ENCODE measurements at places on chromosomes 1 and 21. TPM values are rescaled to one million over a fixed set of nuclear protein-coding genes. Genes with fewer than 3 reads are reported as not detected.

Gene SLC2A5
- polyA plus RNA-seq, result 0.87 TPM

Gene CLCA4
- polyA plus RNA-seq, result not detected

DNA sequence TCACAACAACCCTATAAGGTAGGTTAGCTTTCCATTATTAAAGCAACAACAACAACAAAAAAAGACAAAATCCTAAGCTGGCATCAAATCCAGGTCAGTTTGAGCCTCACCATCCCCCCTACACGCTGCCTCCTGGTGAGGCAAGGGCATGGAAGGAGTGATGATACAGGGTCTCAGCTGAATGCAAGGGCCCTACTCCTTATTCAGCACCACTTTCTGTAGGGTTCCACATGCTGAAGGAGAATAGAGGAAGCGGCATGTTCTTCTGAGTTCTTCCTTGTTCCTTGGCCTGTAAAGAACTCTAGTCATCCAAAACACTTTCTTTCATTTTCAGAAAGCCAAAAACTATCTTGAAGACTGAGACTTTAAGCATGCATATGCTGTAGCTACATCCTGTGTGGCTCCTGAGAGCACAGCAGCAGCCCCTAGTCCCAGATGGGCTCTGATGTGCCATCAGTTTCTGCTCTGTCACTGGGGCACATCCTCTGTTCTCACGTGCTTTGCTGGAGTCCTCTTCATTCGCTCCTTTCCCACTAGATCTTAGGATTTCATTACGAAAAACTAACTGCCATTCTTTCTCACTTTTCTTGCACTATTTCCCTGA, 6.2 kb downstream of the ILDR2 start:
- DNase-seq, result no peak

Gene SRGAP2B
- 33.9 TPM for polyA plus RNA-seq

Gene TCHHL1
- polyA plus RNA-seq, result not detected

DNA sequence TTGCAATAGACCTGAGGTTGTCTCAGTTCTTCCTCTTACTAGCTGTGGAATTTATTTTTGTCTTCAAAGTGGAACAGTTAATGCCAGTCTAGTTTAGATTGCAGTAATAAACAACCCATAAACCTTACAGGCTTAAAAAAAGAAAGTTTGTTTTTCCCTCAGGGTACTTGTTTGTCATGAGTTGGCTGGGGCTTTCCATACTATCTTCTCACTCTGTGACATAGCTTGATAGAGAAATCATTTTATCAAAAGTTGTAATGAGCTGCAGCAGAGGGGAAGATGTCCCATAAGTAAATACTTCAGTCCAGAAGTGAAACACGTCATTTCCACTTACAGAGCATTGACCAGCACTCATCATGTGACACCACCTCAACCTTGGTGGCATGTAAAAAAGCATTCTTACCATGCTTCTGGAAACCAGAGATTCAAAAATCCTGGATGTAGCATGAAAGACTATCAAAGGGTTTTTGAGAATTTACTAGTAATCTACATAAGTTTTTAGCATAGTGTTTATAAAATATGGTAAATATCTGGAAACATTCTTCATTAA, 62.8 kb upstream of the COL11A1 start:
- DNase-seq, result no peak

DNA sequence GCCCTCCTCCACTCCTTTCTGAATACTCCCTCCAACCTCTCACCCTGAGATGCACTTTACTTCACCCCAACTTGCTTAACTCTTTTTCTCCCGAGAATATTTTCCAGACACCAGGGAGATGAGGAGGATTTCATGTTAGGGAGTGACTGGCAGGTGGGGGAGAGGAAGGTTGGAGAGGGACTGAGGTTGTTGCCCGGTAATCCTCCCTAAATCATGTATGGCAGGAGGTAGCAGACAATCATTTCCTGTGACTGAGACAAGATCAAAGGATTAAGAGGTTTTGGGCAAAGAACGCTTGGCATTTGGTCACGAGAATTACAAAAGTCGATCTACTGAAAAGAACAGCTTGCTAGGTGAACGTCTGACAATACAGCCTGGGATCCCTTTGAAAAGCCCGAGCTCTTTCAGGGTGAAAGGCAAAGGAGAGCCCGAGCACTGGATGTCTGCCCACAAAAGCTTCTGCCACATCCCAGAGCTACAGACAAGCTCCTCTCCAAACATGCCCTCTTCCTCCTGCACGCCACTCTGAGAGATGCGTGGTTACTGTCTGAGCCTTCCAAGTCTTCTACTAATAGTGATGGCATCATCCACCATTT, 154.1 kb downstream of the DAB1 start:
- no peak for DNase-seq

Gene RNU11
- polyA plus RNA-seq, result not detected

- no peak for DNase-seq
Observed at GRCh38 chr1:118183586-118183985, 1.4 kb downstream of the SPAG17 start.

DNA sequence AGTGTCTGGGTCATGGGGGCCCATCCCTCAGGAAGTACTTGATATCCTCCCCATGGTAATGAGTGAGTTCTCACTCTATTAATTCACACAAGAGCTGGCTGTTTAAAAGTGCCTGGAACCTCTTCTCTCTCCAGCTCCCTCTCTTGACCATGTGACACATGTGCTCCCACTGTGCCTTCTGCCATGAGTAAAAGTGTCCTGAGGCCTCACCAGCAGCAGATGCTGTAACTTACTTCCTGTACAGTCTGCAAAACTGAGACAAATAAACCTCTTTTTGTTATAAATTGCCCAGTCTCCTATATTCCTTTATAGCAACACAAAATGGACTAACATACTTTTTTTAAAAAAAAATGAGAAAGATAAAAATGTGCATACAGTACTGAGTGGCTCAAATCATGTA, 24.0 kb downstream of the PUM1 start:
- DNase-seq, result no peak

DNA sequence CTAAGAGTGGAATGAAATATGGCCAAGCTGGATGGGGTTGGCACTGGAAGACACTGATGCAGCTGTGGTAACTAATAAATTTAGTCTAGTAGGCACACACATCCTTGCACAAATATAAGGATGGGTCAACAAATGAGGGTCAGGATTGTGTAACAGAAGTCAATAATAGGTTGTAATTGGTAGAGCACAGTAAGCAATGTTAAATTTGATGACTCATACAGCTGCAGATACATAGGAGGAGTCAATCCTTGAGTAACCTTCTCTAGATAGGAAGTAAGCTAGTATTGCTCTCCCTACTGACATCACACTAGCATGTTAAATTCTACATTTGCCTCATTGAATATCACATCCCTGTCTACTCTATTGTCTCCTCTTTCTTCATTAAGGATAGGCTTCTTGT, 332.1 kb downstream of the PTPRC start:
- no peak for DNase-seq

DNA sequence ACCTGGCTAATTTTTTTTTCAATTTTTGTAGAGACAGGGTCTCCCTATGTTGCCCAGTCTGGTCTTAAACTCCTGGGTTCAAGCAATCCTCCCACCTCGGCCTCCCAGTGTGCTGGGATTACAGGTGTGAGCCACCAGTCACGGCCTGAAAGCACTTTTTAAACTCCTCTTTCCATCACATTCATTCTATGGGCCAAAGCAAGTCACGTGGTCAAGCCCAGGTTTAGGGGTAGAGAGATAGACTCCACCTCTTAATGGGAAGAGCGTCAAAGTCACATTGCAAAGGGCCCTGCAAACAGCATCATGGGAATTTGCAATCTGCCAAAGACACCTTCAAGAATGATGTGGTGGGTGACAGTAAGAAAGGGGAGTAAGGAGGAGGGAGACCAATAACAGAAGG, 7.1 kb downstream of the ATP1A4 start:
- no peak for DNase-seq

Gene ST6GALNAC3
- polyA plus RNA-seq, result 78.0 TPM

- DNase-seq, result no peak
Observed at GRCh38 chr1:72166426-72166825, 115.9 kb downstream of the NEGR1 start.

GRCh38 chr21:14842601-14843000, 222.2 kb downstream of the NRIP1 start:
- no peak for DNase-seq

All from renal cortex interstitium (tissue), 15 donors.